Gastrocnemius medialis (tissue), 4 donors: ENCODE measurements at places on chromosomes 5 and 9. TPM values are rescaled to one million over a fixed set of nuclear protein-coding genes. Genes with fewer than 3 reads are reported as not detected.

GRCh38 chr5:80189701-80190100 lies 66.1 kb downstream of the SERINC5 start:
- peaks cover 44% of the 10 kb centered on the region for H3K4me1 ChIP-seq
- H3K27me3 ChIP-seq, result no peaks in the 10 kb centered on the region
- H3K4me3 ChIP-seq, result no peak overlapping the region

DNA sequence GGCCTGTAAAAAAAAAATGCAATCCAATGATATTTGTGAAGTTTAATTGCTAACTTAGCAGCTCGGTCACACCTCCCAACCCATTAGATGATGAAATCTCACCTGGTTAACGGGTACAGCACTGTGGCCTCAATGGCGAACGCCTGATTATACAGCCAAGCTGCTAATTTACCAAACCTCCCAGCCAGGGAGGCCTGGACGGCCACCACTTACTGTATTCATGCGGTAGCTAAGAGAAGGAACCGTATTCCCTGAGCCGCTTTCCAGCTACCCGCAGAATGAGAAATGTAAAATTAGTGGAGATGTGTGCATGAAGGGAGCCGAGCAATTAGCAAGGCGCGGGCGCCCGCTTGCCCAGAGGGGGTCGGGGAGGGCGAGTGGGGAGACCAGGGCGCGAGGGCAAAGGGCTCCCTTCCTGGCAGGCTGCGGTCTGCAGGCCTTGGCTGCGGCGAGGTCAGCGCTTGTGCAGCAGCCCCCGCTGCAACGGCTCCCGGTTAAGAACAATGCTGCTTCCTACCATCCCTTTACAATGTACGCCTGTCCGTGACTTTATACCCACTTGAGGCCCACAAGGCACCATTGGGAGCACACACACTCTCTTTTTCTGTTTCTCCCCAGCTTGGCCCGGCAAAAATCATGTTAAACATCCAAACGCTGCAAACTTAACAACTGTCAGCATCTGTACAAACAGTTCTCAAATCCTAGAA lies 70.4 kb upstream of the TBCA start:
- DNase-seq, result no peak
- no peak overlapping the region for H3K27ac ChIP-seq
- H3K4me3 ChIP-seq, result no peak overlapping the region
- H3K36me3 ChIP-seq, result no peaks in the 10 kb centered on the region

DNA sequence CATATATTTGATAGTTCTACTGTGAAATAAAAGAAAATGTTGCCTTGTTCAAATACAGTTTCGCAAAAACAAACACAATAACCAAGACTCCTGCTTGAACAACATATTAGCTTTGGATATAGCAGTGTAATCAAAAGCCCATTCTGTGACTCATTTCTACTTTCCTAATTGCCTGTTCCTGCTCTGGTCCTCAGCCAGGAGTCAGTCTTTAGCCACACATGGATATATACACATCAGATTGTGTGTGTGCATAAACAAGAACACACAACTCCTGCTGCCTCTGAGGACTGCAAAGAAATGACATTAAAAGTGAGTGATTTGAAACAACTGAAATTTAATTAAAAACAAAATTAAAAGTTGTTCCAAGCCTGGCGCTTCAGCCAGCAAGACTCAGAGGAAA lies 334.8 kb downstream of the TRIM32 start:
- no peak for DNase-seq
- H3K27ac ChIP-seq, result no peak overlapping the region

DNA sequence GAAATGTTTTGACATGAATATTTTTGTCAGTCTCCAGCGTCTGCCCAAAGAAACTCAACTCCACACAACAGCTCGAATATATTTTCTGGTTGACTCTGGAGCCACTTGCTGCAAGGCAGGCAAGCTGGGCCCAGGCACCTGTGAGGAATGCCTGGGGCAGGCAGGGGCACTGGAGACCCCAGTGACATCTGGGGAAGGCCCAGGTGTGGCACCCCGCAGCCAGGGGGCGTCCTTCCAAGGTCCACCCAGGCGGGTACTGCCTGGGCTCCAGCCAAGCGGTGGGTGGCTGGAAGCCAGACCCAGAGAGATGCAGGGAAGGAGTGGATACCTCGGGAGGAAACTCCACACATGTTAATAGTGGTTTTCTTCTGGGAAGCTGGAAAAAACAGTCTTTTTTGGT lies 125.9 kb downstream of the PHF2 start:
- H3K4me3 ChIP-seq, result no peak overlapping the region
- H3K4me1 ChIP-seq, result no peaks in the 10 kb centered on the region
- H3K36me3 ChIP-seq, result no peaks in the 10 kb centered on the region

- no peak for DNase-seq
- no peaks in the 10 kb centered on the region for H3K36me3 ChIP-seq
- peaks cover 8% of the 10 kb centered on the region for H3K4me1 ChIP-seq
- no peak overlapping the region for H3K27ac ChIP-seq
Observed at GRCh38 chr9:77651203-77651602, 3.1 kb upstream of the GNA14 start.

DNA sequence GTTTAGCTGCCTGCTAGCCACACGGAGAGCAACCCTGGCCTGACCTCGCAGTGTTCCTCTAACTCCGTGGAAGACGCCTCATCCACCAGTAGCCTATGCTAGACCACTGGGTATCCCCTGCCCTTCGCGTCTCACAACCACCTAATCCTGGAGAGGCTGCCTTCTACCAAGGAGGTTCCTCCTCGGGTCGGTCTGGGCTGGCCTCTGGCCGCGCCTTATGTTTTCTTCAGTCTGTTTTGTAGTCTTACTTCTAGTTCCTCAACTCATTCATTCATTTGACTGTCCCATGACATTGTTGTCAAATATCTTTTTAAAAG lies 1.6 kb upstream of the TPM2 start:
- no peaks in the 10 kb centered on the region for H3K27me3 ChIP-seq
- peak overlapping the region; percentile 97 for H3K27ac ChIP-seq
- H3K4me1 ChIP-seq, result peaks cover 31% of the 10 kb centered on the region
- no peak for DNase-seq
- H3K36me3 ChIP-seq, result no peaks in the 10 kb centered on the region
- H3K4me3 ChIP-seq, result peak overlapping the region; percentile 77

GRCh38 chr5:90546216-90546837 lies 12.3 kb upstream of the ADGRV1 start:
- no peak for DNase-seq
- no peaks in the 10 kb centered on the region for H3K4me1 ChIP-seq
- no peaks in the 10 kb centered on the region for H3K27me3 ChIP-seq
- H3K36me3 ChIP-seq, result no peaks in the 10 kb centered on the region
- H3K27ac ChIP-seq, result no peak overlapping the region
- H3K4me3 ChIP-seq, result no peak overlapping the region

GRCh38 chr9:642014-642413 lies 199.5 kb upstream of the DMRT1 start:
- no peaks in the 10 kb centered on the region for H3K27me3 ChIP-seq
- H3K4me1 ChIP-seq, result peaks cover 21% of the 10 kb centered on the region
- H3K4me3 ChIP-seq, result no peak overlapping the region
- peak overlapping the region; percentile 18 for H3K27ac ChIP-seq
- no peak for DNase-seq
- H3K36me3 ChIP-seq, result no peaks in the 10 kb centered on the region

GRCh38 chr5:171986772-171987171 lies 19.7 kb downstream of the FBXW11 start:
- H3K4me3 ChIP-seq, result no peak overlapping the region
- no peaks in the 10 kb centered on the region for H3K36me3 ChIP-seq
- no peaks in the 10 kb centered on the region for H3K27me3 ChIP-seq
- peaks cover 23% of the 10 kb centered on the region for H3K4me1 ChIP-seq
- no peak overlapping the region for H3K27ac ChIP-seq
- no peak for DNase-seq

PCDHGC3 gene
- total RNA-seq, result 13.5 TPM

SLC1A1 gene
- total RNA-seq, result 2.2 TPM

OSMR gene
- 12.4 TPM for total RNA-seq

ITK gene
- 0.55 TPM for total RNA-seq

MAPK9 gene
- 22.8 TPM for total RNA-seq

GKAP1 gene
- 40.0 TPM for total RNA-seq

SARDH gene
- 0.51 TPM for total RNA-seq
